ENCODE measurements at places on chromosomes 5 and 9.

DNA sequence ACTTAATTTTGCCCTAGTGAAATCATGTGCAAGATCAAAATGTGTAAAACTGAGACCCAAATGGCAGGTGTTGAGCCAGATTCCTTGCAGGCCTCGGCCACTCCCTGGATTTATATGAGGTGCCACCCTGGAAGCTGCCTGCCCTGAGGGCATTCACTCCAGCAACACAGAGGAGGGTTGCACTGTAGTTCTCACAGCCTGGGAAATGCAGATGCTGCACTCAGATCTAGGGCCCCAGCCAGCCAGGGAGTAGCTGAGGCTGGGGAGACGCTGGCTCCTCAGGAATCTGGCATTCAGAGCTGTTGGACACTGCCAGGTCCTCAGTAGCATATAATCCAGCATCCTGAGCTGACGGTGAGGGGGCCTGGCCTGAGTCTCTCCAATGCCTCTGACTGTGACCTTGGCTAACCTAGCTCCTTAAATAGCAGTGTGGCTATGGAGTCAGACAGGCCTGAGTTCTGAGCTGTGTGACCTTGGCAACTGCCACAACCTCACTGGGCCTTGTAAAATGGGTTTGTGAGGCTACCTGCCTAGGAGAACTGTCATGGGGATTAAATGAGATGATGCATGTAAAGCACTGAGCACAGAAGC lies 8.7 kb downstream of the KCNMB1 start:
- DNase-seq = no peak

DNA sequence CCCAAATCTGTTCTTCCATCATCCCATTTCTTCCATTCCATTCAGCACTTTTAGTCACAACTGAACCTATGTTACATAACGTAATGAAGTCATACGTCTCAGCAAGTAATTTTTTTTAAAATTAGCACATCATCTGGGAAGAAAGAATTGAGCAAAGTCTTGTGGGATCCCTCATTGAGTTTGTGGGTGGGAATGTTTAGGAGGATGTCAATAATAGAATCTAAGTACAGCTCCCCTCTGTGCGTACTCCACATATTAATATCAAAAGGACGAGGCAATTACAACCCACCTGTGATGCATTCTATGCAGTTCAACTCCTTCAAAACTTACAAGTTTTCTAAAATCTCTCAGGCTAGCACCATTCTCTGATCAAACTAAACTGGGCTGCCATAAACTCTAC lies 526.3 kb downstream of the AGTPBP1 start:
- no peak for DNase-seq

- DNase-seq = no peak
Observed at GRCh38 chr9:20373263-20373662, 249.0 kb downstream of the MLLT3 start.

GRCh38 chr9:136235709-136236455 lies 9.7 kb downstream of the QSOX2 start:
- no peak for DNase-seq

DNA sequence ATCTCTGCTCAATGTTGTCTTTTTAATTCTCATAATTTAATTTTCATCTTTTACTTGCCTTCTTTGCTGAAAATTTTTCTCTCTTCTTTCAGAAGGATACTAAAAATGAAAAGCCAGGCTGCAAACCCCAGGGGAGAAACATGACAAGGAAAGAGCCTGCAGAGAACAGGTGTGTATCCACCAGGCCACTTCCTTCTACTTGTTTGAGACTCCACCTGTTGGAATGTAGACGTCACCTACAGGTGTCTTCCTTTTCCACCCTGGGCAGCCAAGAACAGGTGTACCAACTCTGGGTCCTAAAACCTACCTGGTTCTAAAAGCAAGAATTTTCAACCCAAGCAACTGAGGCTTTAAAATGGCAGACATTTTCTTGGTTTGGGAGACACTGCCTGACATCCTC lies 166.8 kb downstream of the ATP10B start:
- no peak for DNase-seq

DNA sequence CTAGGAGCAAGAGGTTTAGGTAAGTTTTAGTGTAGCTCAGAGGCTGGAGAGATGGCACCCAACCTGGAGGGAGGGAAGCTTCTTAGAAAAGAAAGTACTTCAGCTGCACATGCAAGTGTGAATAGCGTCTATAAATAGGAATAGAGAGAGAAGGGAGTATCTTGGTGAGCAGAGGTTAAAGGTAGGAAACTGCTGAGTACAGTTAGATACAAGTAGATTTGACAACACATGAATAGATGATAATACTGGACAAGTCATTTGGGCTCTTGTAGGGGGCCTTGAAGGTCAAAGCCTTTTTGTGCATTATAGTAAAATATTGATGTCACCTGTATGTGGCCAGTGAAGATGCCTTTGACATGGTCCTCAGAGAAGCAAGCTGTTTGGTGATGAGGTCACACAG lies 34.2 kb downstream of the ANP32B start:
- no peak for DNase-seq

- no peak for DNase-seq
Observed at GRCh38 chr5:51465165-51465564, 81.9 kb downstream of the ISL1 start.

All from activated CD4-positive, alpha-beta T cell treated with anti-CD3 and anti-CD28 coated beads for 48 hours (primary cell).